NCI-H510A (cell line): ENCODE measurements at places on chromosomes 4 and X.

DNA sequence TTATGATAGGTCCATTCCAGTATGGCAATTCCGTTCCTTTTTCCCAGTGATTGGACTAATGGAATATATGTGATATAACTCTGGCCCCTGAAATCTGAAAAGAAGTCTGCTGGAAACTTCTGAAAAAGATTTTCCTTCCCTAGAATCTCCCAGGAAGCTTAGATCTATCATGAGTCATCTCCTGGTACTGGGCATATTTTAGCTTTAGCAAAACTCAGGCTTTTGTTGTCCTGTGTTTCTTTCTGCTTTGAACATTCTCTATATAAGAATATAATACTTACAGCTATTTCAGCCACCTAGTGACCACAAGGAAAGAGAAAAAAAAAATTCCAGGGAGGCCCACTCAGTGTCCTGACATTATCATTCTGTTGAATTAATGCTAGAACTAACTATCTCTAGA, 597.2 kb upstream of the GRIA3 start:
- no peak for DNase-seq

GRCh38 chrX:154516656-154517100, 646 bp upstream of the FAM3A start:
- DNase-seq = no peak

GRCh38 chr4:98026362-98026761, 116.9 kb downstream of the STPG2 start:
- no peak for DNase-seq

DNA sequence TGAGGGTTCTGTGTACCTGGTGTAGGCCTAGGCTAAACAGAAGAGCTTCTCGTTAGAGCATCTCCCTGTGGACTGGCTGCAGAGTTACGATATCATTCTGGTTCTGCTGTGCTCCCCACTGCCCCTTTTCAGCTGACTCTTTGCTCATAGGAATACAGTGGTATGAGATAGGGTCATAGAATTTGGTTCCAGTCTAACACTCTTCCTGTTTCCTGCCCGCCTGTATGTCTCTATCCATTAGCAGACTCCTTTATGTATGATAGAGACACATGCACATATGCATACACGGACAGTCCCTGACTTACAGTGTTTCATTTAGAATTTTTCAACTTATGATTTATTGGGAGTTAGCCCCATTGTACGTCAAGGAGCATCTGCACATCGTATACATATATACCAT, 15.3 kb downstream of the RNF4 start:
- no peak for DNase-seq

- DNase-seq = no peak
Observed at GRCh38 chrX:43640482-43640881, 15.6 kb upstream of the MAOA start.

- DNase-seq = no peak
Observed at GRCh38 chr4:139311909-139312308, 9.6 kb upstream of the NDUFC1 start.

DNA sequence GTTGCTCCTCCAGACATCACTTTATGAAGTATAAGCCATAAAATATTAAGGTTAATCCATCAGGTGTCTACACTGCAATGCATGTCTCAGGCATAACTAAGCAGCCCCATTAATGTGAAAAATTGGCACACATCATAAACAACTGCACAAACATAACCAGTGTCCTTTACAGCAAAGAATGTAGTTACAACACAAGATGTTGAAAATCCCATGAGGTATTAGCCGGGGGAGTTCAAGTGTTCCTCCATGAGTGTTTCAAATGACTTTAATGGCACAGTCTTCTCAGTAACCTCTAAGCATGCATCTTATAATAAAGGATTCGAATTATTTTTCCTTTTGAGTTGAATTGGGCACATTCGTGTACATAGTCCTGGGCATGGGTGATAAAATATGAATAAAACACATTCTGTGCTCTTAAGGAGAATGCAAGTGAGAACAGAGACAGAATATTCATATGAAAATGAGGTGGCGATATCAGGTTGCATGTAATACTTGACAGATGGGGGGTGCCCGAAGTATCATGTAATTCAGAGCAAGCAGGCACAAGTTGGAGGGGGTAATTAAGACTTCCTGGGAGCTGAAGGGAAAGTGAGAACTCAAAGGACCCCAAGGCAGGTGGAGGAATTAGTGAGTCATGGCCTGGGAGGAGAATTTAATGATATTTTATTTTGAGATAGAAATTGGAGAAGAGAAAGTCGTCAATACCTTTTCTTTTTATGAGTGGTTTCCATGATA, 18.2 kb upstream of the VCX2 start:
- no peak for DNase-seq

DNA sequence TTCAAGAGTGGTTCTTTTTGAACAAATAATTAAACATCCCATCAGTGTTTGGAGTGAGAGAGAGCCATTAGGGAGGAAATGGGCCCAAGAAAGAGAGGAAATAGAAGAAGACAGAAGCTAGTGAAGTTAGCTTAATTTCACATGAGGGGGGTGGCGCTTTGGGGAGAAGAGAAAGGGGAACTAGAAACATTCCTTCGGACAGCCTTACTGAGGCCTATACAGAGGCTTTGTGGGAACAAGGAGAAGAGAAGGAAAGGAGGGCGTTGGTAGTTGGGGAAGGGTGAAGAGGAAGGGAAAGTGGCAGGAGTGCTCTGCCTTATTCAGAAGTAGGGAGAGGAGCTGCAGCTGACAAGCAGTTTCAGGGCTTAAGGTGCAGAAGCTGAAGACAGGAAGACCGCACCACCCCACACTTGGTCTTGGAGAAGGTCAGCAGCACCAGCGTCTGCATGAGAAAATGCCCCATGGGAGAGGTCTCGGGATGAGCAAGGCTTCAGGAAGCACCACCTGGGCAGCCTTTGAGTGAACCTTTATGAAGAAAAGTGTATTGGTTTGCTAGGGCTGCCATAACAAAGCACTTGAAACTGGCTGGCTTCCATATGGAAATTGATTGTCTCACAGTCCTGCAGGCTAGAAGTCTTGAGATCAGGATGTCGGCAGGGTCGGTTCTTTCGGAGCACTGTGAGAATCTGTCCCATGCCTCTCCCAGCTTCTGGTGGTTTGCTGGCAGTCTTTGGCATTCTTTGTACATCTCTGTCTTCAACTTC, 85.1 kb downstream of the KIT start:
- DNase-seq = no peak

DNA sequence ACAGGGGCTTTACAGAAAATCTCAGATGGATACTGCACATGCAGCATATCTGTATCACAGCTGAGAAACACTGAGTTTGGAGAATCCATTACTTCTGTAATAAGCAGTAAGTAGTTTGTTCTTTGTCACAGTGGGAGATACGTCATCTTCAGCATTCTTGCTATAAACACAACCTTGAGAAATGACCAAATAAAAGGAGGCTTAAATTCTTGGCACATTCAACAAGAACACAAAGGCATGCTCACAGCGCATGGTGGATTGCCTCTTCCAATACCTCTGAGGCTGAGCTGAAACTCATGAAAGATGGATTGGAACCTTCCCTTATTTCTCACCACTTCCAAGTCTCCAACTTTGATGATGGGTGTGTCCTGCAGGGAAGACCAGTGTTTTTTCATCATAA, 54.5 kb downstream of the ANXA5 start:
- DNase-seq = no peak
